ENCODE measurements at places on chromosomes 13 and 19.

- DNase-seq, result no peak
Observed at GRCh38 chr19:49019242-49019932, 2.5 kb upstream of the LHB start.

GRCh38 chr19:504616-505015 lies 2.7 kb upstream of the TPGS1 start:
- DNase-seq, result no peak

- no peak for DNase-seq
Observed at GRCh38 chr13:29918845-29919244, 68.4 kb upstream of the UBL3 start.

GRCh38 chr19:35045667-35046300 lies 4.3 kb downstream of the HPN start:
- DNase-seq, result no peak

GRCh38 chr13:88450515-88450914 lies 779.3 kb downstream of the SLITRK5 start:
- DNase-seq, result no peak

DNA sequence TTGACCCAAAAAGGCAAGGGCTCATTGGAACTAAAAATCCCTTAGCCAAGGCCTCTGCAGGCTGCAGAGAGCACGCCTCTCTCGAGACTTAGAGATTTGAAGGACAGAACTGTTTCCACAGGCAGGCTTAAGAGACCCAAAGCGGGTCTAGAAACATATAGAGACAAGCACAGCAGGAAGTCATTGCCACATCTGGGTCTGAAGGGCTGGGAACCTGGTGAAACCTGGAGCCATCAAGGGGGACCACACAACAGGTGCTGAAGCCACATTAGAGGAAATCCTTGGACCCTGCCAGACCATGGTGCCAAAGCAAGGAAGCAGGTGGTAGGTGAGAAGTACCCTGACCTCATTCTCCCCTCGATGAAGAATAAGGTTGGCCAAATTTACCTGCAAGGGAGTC lies 33.8 kb upstream of the LRCH1 start:
- DNase-seq, result no peak

GRCh38 chr13:75076476-75076875 lies 405.5 kb downstream of the TBC1D4 start:
- DNase-seq, result no peak

DNA sequence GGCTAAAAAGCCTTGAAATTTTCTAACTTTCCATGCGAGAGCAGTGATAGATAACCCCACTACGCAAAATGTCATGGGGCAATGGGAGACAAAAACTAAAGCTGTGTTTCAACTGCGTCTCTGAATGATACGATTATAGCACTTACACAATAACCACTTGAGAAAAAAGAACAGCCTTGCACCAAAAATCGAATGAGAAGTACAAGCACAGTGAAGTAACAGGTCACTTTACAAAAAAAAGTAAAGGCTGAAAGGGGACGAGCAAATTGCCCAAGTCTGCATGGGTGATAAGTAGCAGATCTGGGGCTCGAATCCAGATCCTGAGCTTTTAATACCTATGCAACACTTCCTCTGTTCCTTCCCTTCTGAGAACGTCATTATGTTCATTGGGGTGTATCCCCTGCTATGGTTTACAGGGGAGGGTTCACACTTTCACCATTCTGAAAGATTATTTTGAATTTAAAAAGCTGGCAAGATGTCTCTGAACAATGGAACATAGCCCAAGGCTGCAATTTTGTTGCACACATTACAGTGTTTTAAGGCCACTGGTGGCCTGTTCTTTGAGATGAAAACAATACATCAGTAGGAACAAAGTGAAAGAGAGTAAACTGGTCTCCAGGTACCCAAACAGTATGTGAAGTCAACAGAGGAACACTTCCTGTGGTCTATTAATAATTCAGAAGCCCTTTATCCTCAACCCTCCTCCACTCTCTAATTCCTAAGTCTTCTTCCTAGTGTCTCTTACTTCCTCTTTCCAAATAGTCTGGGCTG lies 3.2 kb downstream of the CPB2 start:
- DNase-seq, result no peak
